ENCODE measurements at places on chromosomes 7 and 10.

GRCh38 chr7:20798081-20798693 lies 11.5 kb upstream of the SP8 start:
- DNase-seq, result no peak

DNA sequence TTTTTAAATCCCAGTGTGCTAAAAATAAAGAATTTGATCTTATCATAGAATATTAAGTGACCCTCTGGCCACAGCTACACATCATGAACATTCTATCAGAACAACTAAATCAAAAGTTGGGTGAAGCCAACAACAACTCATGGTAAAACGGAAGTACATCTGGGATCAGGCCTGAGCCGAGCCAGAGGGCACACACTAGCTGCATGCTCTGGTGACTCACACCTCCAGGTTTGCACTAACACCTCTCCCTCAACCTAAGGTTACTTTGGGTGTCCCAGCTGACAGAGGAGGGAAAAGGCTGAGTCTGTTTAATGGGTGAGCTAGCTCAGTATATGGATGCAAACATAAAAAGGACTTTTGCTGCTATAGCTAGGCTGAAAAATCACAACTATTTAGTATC lies 281.6 kb downstream of the HGF start:
- DNase-seq, result no peak

DNA sequence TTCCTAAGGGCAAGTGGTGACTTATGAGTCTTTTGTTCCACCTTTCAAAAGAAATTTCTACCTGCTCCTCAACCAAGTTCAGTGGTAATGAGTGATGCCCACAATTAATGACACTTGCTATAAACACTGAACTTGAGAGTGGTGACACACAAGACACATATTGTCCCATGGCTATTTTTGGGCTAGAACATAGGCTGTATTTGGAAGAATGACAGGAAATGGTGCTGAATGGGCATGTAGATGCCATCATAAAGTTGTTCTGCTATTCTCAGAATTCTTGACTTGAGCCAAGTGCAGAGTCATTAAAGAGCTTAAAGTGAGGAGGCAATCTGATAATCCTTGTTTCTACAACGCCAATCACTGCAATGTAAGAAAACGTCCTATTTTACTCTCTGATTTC lies 313.3 kb downstream of the AGMO start:
- DNase-seq, result no peak

GRCh38 chr10:3249307-3249889 lies 76.8 kb upstream of the PITRM1 start:
- no peak for DNase-seq

- no peak for DNase-seq
These were observed 9.0 kb downstream of the RHBDD2 start for GRCh38 chr7:75887669-75888369.

- DNase-seq, result no peak
These were observed 145.4 kb downstream of the CUBN start for GRCh38 chr10:16984242-16984641.

GRCh38 chr7:2029936-2030335 lies 202.8 kb downstream of the MAD1L1 start:
- no peak for DNase-seq

DNA sequence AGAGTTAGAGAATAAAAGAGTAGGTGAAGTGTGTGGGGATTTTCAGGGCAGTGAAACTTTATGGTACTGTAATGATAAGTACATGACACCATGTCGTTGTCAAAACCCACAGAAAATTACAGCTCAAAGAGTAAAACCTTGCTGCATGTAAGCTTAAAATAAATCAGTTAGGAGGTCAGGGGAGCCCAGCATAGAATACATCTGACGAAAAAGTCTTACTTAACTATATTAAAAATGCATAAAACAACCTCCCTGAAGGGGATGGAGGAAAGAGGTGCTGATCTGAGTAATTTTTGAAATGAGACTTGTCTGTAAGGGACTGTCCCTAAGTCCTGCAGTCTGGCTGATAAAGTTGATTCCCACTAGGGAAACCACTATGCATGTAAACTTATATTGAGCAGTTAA lies 49.8 kb upstream of the AKR1E2 start:
- no peak for DNase-seq

Measured in NCI-H2029 treated with DMSO at 0.1 percent for 48 hours (cell line).